ENCODE measurements at places on chromosomes 2 and 18.

- no peak for DNase-seq
Observed at GRCh38 chr2:71458413-71459083, 5.2 kb downstream of the DYSF start.

GRCh38 chr2:38601463-38602135 is 1.1 kb downstream of the HNRNPLL start:
- DNase-seq = no peak

- no peak for DNase-seq
Observed at GRCh38 chr2:151757861-151758260, 23.6 kb upstream of the NEB start.

DNA sequence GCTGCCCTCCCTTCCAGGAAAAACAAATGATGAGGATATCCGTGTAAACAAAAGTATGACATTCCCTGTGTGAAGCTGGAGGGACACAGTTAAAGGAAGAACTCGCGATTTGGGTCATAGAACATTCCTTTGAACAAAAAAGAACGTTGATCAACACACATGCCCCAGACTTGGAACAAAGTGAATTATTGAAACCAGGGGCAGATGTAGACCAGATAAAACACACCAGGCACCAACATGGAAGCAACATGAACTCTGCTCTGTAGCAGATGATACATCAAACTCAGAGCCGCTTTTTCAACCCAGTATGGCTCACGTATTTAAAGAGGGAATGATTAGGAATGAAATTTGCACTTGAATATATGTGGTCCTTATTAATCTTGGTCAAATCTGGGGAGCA is 206.5 kb downstream of the TMEM182 start:
- DNase-seq = no peak

- DNase-seq = no peak
Observed at GRCh38 chr18:39375066-39375465, 1809.5 kb upstream of the CELF4 start.

DNA sequence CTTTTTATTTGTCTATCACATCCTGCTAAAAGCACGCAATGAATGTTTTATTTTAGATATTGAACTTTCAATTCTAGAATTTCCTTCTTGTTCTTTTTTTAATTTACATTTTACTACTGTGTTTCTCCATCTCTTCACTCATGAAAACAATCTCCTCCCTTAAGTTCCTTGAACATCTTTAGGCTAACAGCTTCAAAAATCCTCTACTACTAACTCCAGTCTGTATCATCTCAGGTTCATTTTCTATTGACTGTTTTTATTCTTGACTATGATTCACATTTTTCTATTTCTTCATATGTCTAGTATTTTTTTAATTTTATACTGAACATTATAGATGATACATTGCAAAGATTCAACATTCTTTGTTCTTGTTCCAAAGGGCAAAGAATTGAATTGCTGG is 79.2 kb upstream of the NCK2 start:
- DNase-seq = no peak

- DNase-seq = no peak
Observed at GRCh38 chr2:207469451-207469850, 60.3 kb upstream of the CREB1 start.

DNA sequence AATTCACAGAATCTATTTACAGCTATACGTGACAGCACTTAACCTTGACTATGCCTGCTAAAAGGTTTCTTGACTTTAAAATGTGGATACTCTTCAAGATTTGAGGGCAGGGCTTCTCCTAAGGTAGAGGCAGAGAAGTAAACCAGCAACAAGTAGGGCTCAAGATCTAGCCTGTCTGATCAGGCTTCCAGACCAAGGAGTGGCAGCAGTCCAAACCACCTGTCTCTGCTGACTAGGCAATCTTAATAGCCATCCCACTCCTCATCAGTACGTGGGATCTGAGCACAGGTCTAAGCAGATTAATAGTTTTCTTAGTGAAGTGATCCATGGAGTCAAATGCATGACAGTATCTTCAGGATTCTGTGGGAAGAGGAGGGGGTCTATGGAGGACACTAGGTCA is 100.4 kb downstream of the GPD2 start:
- no peak for DNase-seq

GRCh38 chr2:29349316-29350030 is 234.3 kb downstream of the CLIP4 start:
- no peak for DNase-seq

GRCh38 chr2:105518897-105519296 is 120.0 kb upstream of the FHL2 start:
- no peak for DNase-seq

DNA sequence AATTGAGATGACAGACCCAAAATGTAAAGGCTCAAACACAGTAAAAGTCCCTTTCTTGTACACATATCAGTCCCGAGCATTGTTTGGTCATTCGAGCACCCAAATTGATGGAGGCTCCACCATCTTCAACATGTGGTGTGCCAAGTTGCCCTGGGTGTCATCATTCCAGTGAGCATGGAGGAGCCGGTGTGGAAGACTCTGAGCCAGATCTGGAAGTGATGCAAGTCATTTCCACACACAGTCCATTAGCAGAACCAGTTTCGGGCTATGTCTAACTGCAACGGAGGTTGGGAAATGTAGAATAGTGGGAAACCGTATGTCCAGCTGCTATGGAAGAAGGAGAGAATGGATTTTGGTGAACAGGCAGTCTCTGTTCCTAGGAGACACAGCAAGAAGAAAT is 40.9 kb upstream of the BZW1 start:
- no peak for DNase-seq

DNA sequence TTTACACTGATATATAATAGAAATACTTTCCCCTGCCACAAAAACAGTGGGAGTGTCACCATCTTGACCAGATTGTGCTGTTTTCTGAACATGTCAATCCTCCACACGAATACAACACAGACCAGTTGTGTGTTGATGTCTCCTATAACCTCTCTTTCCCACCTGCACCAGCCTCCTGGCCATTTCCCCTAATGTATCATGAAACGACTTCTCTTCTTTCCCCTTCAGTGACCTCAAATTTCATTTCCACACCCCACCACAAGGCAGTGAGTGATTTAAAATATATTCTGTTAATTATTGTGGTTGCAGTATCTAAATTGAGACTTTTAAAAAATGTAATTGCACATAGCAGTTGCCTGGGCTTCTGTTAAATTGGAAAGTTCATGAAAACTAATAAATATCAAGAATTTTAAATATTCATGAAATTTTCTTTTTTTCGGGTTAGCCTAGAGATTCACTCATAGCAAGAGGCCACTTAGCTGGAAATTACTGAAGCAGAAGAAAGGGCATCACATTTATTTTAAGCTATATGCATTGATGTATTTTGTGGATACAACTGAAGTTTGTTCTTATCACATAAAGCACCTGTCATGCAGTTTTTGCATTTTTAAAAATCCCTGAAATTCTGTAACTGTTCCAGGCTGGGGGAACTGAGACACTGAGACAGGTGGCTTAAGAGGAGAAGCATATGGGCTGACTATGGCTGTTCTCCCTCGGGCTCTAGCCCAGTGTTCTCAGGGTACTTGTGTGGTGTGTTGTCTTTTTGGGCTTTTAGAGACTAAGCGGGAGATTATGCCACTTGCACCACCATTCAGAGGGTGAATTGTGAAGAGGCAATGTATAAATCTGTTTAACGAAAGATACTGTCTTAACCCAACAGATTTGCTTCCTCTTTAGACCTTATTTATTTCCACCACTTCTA is 15.9 kb downstream of the FAM171B start:
- DNase-seq = no peak

DNA sequence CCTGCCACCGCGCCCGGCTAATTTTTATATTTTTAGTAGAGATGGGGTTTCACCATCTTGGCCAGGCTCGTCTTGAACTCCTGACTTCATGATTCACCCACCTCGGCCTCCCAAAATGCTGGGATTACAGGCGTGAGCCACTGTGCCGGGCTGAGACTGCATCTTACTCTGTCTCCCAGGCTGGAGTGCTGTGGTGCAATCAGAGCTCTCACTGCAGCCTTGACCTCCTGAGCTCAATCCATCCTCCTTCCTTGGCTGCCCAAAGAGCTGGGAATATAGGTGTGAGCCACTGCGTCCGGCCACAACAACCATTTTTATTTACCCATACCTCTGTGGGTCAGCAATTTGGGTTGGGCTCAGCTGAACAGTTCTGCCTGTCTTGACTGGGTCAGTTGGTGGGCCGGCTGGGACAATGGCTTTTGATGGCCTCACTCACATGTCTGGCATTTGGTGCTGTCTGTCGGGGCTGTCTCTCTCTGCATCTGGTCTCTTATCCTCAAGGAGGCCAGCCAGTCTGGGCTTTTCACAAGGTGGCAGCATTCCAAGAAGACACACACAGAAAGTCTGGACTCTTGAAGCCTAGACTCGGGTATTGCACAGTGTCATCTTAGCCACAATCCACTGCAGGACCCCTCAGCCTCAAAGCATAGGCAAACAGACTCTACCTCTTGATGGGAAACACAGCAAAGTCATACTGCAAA is 116.8 kb upstream of the GATA6 start:
- no peak for DNase-seq

- no peak for DNase-seq
Observed at GRCh38 chr2:223494942-223495341, 107.2 kb downstream of the SCG2 start.

- no peak for DNase-seq
Observed at GRCh38 chr2:100831831-100832230, 11.9 kb downstream of the NPAS2 start.

DNA sequence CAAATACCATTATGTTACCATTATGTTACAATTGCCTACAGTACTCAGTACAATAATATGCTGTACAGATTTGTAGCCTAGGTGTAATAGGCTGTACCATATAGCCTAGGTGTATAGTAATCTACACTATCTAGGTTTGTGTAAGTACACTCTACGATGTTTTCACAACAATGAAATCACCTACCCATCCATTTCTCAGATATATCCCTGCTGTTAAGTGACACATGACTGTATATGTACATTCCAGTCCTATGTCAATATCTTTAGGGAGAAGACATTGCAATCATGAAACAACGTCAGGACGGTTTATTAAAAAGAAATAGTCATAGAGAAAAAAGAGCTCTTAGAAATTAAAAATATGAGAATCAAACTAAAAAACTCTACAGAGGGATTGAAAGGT is 119.0 kb upstream of the CDC42EP3 start:
- DNase-seq = no peak

DNA sequence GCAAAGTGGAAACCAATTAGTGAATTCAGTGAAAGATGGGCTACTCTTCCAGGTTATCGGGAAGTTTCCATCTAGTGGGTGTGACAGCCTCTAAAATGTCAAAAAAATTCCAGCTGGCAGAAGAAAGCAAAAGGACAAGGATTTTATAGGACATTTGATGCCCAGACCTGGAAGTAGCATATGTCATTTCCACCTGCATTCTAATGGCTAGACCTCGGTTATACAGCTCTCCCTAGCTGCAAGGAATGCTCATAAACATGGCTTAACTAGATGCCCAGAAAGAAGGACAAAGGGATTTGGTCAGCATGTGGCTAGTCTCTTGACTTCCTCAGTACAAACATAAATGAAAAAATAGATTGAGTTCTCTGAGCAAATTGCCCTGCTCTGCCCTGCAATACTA is 215.4 kb downstream of the NYAP2 start:
- DNase-seq = no peak

GRCh38 chr2:159938395-159938794 is 124.0 kb downstream of the PLA2R1 start:
- no peak for DNase-seq

GRCh38 chr2:215022418-215022817 is 116.0 kb downstream of the ABCA12 start:
- DNase-seq = no peak

DNA sequence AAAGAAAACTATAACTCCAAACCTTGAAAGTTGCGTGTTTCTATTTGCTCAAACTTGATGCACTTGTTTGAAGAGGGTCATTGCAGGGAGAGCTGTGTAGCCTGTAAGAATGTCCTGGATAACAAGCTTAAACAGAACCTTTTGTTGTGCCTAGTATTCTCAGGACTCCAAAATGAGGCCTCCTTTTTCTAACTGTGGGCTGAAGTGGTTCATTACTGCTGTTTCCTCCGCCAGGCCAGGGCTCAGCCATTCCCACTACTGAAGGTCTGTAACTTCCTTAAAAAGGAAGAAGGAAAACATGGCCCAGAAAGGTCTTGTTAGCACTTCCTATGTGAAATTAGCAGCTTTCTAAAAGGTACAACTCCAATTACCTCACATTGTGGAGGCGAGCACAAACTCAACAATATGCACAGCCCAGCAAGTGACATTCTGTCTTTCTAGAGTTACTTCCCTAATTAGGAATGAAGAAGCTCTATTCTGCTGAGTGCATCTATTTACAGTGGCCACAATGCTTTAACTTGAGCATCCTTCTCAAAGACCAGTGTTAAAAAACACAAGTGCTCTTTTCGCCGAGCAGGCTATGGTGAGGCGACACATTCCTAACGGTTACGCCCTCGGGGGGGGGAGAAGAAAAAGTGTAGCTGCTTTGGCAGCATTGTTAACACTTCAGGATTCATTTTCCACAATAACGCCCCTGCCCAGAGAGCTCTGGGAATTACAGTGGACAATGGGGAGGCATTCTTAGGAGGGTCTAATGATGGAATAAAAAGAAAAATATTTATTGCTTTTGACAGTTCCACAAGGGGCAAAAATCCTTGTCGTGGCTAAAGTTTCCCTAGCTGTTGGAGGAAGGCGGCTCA is 136.9 kb upstream of the SIX3 start:
- DNase-seq = no peak

DNA sequence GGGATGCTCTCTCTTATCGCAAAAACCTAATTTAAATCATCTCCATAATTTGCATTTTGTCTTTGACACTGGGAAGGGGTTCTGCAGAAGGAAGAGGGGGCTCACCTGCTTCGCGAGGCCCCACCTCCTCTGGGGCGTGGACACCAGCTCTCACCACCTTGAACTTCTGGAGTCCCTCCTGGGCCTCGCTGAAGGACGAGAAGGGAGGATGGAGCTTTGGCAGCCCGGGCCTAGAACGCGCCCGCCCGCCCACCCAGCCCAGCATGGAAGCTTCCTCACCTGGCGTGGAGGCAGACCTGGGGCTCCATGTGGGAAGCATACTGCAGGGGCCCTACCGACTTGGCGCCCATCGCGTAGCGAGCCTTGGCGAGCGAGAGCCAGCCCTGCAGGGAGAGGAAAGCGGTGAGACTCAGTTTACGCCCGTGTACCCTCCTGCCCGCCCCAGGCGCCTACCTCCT is 1.1 kb upstream of the IMP4 start:
- no peak for DNase-seq

DNA sequence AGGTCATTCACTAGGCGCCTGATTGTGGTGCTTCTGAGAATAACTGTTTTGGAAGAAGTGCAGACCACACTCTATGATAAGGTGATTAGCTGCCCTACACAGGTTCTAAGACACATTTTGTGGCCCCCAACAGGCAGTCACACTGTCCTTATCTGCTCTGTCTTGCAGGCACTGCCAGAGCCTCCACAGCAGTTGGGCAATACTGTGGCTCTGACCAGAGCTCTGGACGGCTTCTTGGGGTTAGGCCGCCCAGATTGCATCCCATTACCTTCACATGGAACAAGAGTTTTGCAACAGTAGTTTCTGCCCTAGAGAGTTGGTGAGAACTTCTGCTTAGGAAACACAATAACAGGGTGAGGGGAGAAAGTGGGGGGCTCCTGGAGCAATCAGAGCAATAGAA is 22.7 kb downstream of the RUFY4 start:
- DNase-seq = no peak

- no peak for DNase-seq
Observed at GRCh38 chr2:102492006-102492405, 19.0 kb downstream of the SLC9A4 start.

- DNase-seq = no peak
Observed at GRCh38 chr18:10409041-10409440, 45.4 kb upstream of the APCDD1 start.
